NCI-H1417 treated with DMSO at 0.1 percent for 48 hours (cell line): ENCODE measurements at places on chromosomes 2 and 18.

GRCh38 chr2:95087379-95087778 is 34.2 kb downstream of the MRPS5 start:
- no peak for DNase-seq

GRCh38 chr2:234254783-234255521 is 204.4 kb downstream of the SPP2 start:
- DNase-seq: no peak

DNA sequence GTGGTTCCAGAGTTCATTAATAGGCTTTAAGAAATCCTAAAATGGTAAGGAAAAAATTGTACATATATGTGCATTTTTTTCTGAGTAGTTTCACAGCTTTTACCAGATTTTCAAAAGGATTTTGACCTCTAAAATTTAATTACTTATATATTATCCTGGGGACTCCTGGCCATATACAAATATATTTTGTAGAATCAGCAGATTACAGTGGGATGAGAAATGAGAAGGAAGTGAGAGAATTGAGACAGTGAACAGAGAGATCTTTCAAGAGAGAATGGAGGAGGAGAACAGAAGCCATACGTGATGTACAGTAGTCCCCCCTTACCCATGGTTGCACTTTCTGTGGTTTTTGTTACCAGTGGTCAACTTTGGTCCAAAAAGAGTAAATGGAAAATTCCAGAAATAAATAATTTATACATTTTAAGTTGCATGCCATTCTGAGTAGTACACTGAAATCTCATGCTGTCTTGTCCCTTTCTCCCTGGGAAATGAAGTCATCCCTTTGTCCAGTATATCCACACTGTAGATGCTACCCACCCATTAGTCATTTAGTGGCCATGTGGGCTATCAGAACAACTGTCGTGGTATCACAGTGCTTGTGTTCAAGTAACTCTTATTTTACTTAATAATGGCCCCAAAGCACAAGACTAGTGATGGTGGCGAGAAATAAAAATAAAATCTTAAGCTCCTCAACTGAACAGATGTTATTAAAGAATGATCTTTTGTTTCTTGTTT is 130.4 kb upstream of the MYO3B start:
- DNase-seq: no peak

DNA sequence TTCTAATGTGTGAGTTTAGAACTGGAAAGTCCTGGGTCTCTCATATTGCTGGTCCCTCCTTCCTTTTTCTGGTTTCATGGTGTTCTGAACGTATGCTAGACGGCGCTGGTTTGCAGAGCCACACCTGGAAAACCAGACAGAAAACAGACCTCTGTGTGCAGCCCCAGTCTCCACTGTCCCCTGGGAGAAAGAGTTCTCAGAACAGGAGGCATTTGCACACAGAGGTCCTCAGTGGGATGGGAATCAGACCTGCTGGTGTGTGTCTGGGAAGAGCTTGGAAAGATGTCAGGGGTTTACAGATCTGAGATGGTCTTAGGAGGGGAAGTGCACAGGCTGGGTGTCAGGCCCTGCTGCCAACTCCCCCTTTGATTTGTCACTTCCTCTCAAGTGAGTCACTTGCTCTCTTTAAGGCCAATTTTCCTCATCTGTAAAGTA is 14.9 kb upstream of the MBP start:
- no peak for DNase-seq

- no peak for DNase-seq
Measured at GRCh38 chr18:39596891-39597290, 2031.3 kb upstream of the CELF4 start.

DNA sequence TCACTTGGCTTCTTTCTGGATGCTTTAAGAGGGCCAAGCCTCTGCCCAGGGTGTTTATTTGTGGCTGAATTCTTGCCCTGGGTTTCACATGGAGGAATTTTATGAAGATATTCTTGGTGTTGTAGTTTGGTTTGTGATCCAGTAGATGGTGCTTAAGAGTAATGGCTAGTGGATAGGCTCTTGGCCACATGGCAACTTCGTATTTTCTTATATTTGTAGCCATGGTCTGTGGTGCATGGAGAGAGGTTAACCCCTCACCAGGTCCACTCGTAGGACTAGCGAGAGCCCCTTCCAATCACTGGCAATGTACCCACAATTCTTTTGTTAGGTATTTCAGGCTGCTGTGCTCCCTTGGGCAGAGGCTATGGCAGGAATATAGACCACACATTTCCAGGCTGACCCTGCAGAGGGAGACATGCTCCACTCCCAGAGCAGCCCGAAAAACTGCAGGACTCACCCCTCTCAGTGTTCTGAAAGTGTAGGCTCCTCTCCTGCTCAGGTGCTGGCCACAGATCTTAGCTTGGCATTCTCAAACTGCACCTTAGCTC is 582.1 kb upstream of the SETBP1 start:
- no peak for DNase-seq

DNA sequence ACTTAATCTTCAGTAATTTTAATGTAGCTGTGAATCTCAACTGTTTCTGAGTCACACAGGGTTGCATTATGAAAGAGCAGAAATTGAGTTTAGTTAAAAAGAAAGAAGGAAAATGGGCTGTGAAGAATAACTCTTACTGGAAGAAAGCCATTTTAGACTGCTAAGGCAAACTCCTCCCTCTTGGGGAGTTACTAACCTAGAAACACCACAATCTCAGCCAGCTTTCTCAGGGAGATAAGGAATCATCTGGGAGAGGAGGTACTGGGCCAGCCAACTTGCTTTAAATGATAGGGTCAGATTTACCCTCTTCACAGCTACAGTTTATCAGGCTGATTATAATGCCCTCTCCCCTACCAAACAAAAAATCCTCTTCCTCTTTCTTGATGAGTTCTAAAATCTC is 119.5 kb downstream of the CCDC148 start:
- DNase-seq: no peak

- no peak for DNase-seq
Measured at GRCh38 chr2:70685771-70686171, 82.2 kb downstream of the ADD2 start.
